Endothelial cell (in vitro differentiated cells): ENCODE measurements at places on chromosomes 11 and 22.
A peak's percentile ranks its signal among the peaks of the same experiment; 100 is the strongest.

DNA sequence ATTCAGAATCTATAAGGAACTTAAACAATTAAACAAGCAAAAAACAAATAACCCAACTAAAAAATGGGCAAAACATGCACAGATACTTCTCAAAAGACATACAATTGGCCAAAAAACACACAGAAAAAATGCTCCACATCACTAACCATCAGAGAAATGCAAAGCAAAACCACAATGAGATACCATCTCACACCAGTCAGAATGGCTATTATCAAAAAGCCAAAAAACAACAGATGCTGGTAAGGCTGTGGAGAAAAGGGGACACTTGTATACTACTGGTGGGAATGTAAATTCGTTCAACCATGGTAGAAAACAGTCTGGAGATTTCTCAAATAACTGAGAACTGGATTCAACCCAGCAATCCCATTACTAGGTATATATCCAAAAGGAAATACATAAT lies 24.8 kb downstream of the ENTHD1 start:
- no peak for DNase-seq

- no peak for DNase-seq
Measured at GRCh38 chr22:26426924-26427323, 2.1 kb upstream of the ASPHD2 start.

- no peak for DNase-seq
Measured at GRCh38 chr11:115919341-115920091, 415.3 kb upstream of the CADM1 start.

GRCh38 chr11:12222055-12222792 lies 111.8 kb downstream of the MICAL2 start:
- DNase-seq: no peak

- DNase-seq: peak; percentile 75
Measured at GRCh38 chr11:135075740-135076139, 663.7 kb upstream of the B3GAT1 start.
